ENCODE measurements at places on chromosomes 13 and 19.

DNA sequence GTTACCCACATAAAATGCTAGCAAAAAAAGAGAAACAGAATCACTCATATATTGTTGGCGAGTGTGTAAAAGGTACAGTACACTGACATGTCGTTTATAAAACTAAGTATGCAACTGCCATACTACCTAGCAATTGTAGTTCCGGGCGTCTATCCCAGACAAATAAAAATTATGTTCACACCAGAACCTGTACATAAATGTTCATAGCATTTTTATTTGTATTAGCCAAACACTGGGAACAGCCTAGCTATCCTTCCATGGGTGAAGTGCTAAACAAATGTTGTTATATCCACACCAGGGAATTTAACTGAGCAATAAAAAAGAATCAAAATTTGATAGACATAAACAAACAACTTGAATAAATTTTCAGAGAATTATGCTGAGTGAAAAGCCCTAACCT is 28.9 kb upstream of the POSTN start:
- DNase-seq, result no peak

DNA sequence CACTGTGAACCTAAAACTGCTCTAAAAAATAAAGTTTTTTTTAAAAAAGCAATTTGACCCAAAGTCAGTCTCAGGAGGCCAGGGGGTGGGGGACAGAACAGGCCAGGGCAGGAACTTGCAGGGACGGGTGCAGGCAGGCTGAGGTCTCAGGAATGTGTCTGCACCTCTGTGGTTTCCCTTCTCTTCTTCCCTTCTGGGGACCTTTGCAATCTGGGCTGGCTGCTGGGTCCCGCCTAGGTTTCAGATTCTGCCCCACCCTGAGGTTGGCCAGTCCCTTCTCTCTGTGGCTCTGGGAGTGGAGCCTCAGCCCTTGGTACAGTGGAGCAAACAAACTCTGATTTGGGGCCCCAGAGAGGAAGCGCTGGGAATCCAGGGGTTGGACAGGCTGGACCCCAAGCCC is 5.3 kb upstream of the F2RL3 start:
- DNase-seq, result no peak

- no peak for DNase-seq
Measured at GRCh38 chr19:45947926-45948325, 25.7 kb downstream of the NOVA2 start.

- DNase-seq, result no peak
Measured at GRCh38 chr19:8831832-8832131, 322 bp downstream of the ZNF558 start.

GRCh38 chr13:111506621-111507020 is 186.2 kb downstream of the TEX29 start:
- no peak for DNase-seq

- no peak for DNase-seq
Measured at GRCh38 chr13:28411831-28412353, 83.0 kb downstream of the FLT1 start.

- no peak for DNase-seq
Measured at GRCh38 chr13:112055915-112056269, 11.1 kb upstream of the SOX1 start.

DNA sequence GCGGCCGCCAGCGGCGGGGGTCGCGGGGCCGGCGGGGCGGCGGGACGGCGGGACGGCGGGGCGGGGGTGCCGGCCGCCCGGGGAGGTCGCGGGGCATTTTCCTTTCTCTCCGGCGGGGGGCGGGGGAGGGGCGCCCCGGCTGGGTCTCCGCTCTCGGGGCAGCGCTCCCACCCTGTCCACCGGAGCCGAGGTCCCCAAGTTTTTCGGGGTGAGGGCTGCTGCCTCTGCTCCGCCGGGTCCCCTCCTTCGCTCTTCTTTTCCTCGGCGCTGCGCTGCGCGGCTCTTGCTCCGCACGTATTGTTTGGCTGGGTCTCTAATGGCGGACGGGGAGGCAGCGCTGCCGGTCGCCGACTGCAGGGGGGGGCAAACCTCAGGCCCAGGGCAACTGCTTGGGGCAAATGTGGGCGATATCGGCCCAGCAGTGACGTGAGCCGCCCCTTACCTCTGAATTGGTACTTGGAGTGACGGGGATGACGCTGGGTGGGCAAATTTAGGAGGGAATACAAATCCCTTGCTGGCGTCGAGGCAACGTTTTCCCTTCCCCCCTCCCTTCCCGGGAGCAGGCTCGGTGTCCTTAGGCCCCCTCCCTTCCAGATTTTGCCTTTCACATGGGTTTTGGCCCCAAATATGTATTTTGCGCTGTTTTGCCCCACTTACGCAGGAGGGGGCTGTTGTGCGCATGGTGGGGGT is 759 bp downstream of the ZMYM2 start:
- DNase-seq, result peak; percentile 25

- DNase-seq, result no peak
Measured at GRCh38 chr19:54470991-54471782, 1.9 kb downstream of the CDC42EP5 start.

DNA sequence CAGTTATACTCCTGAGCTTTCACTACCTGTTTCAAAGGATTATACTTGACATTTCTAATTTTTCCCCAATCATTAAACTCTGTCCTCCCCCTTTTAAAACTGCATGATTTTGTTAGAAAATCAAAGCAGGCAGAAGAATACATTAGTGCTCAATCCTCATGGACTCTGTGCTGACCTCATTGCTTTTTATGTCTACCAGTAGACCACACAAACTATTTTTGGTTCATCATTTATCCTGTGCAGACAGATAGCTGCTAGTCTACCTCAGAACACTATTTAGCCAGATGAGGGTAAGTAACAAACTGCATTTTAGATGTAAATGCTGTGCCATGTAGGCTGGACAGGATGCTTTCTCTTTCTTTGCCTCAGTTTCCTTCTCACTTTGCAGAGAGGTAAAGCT is 235.9 kb downstream of the DCT start:
- DNase-seq, result no peak

Measured in activated naive CD8-positive, alpha-beta T cell treated with anti-CD3 and anti-CD28 coated beads, Interleukin-2, amount 50 U/mL, for 16 hours (primary cell).